ENCODE measurements at places on chromosomes 1 and 21.
A peak's percentile ranks its signal among the peaks of the same experiment; 100 is the strongest.

DNA sequence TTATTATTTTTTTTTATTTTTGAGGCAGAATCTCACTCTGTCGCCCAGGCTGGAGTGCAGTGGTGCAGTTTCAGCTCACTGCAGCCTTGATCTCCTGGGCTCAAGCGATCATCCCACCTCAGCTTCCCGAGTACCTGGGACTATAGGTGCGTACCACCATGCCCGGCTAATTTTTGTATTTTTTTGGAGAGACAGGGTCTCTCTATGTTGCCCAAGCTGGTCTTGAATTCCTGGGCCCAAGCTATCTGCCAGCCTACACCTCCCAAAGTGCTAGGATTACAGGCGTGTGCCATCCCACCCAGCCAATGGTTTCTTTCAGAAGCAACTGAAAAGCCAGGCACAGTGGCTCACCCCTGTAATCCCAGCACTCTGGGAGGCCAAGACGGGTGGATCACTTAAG, 2.3 kb downstream of the KRTCAP2 start:
- peaks cover 10% of the 10 kb centered on the region for H3K27me3 ChIP-seq
- peaks cover 14% of the 10 kb centered on the region for H3K4me1 ChIP-seq
- H3K4me3 ChIP-seq, result no peak overlapping the region
- H3K36me3 ChIP-seq, result no peaks in the 10 kb centered on the region
- no peak overlapping the region for H3K27ac ChIP-seq

DNA sequence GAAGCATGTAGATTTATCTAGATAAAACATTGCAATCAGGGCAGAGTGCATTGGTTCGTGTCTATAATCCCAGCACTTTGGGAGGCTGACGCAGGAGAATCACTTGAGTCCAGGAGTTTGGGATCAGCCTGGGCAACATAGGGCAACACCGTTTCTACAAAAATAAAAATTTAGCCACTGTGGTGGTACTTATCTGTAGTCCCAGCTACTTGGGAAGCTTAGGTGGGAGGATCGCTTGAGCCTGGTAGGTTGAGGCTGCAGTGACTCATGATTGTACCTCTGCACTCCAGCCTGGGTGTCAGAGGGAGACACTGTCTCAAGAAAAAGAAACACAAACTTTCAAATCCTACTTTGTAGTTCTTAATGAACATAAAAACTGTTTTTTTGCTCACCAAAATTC, 64.2 kb upstream of the RCC1 start:
- no peak overlapping the region for H3K27ac ChIP-seq
- H3K4me1 ChIP-seq, result peaks cover 29% of the 10 kb centered on the region
- no peak for DNase-seq
- H3K36me3 ChIP-seq, result no peaks in the 10 kb centered on the region
- no peak overlapping the region for H3K4me3 ChIP-seq

GRCh38 chr1:112836642-112837041, 119.4 kb downstream of the SLC16A1 start:
- no peak overlapping the region for H3K4me3 ChIP-seq
- no peaks in the 10 kb centered on the region for H3K4me1 ChIP-seq
- H3K36me3 ChIP-seq, result no peaks in the 10 kb centered on the region
- no peaks in the 10 kb centered on the region for H3K27me3 ChIP-seq

DNA sequence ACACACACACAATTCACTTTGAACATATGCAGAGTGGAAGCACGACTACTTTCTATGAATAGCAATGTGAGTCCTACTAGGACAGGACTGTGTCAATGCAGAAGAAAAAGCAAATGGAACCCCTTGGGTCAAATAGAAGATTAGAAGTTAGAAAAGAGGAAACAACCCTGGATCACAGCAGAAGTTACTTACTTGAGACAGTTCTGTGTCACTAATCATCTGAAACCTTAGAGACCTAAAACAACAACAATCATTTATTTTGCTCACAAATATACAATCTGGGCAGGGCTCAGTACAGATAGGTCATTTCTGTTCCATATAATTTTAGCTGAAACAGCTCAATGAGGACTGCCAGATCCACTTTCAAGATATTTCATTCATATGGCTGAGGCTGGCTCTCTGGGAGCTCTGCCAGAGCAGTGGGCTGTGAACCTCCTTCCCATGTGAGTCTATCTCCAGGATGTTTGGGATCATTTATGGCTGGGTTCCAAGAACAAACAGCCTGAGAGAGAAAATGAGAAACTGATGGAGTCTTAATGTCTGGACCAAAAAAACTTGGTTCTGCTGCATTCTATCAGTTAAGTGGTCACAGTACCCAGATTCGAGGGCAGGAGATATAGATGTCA, 42.5 kb upstream of the IL10 start:
- H3K4me1 ChIP-seq, result no peaks in the 10 kb centered on the region
- no peak overlapping the region for H3K4me3 ChIP-seq
- no peaks in the 10 kb centered on the region for H3K36me3 ChIP-seq
- H3K27me3 ChIP-seq, result no peaks in the 10 kb centered on the region
- H3K27ac ChIP-seq, result no peak overlapping the region

- no peak overlapping the region for H3K4me3 ChIP-seq
- H3K36me3 ChIP-seq, result no peaks in the 10 kb centered on the region
Measured at GRCh38 chr1:241113557-241113956, 243.4 kb downstream of the RGS7 start.

GRCh38 chr21:45570071-45570470, 27.8 kb upstream of the SLC19A1 start:
- no peak overlapping the region for H3K27ac ChIP-seq
- no peak overlapping the region for H3K4me3 ChIP-seq
- H3K4me1 ChIP-seq, result no peaks in the 10 kb centered on the region
- H3K27me3 ChIP-seq, result peaks cover 2% of the 10 kb centered on the region
- DNase-seq, result no peak

- no peaks in the 10 kb centered on the region for H3K36me3 ChIP-seq
- H3K27me3 ChIP-seq, result no peaks in the 10 kb centered on the region
- H3K27ac ChIP-seq, result no peak overlapping the region
- H3K4me1 ChIP-seq, result no peaks in the 10 kb centered on the region
- DNase-seq, result no peak
- no peak overlapping the region for H3K4me3 ChIP-seq
Measured at GRCh38 chr1:212754193-212754592, 37.4 kb downstream of the NSL1 start.

GRCh38 chr1:214462882-214463281, 88.5 kb downstream of the PTPN14 start:
- peaks cover 47% of the 10 kb centered on the region for H3K4me1 ChIP-seq
- peak overlapping the region; percentile 67 for H3K27ac ChIP-seq
- no peak overlapping the region for H3K4me3 ChIP-seq
- no peak for DNase-seq

- H3K27ac ChIP-seq, result no peak overlapping the region
- no peaks in the 10 kb centered on the region for H3K36me3 ChIP-seq
- H3K4me1 ChIP-seq, result no peaks in the 10 kb centered on the region
- H3K27me3 ChIP-seq, result peaks cover 3% of the 10 kb centered on the region
- no peak overlapping the region for H3K4me3 ChIP-seq
Measured at GRCh38 chr21:39713905-39714304, 31.1 kb upstream of the IGSF5 start.

DNA sequence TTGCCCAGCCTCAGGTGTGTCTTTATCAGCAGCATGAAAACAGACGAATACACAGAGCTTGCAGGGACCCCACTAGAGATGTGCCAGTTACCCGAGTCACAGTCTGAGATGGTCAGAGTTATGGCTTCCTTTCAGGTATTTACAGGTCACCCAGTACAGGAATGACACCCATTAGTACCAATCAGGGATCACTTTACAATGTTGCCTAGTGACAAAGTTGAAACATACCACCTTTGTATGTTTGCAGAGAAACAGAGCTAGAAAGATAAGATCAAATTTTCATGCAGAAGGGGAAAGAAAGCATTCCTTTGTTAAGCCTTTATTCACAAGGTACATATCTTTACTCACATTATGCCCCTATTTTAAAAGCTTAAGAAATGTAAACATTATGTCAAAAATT, 137.6 kb downstream of the RGS7 start:
- H3K27ac ChIP-seq, result no peak overlapping the region
- no peak overlapping the region for H3K4me3 ChIP-seq
- DNase-seq, result no peak
- H3K36me3 ChIP-seq, result no peaks in the 10 kb centered on the region
- no peaks in the 10 kb centered on the region for H3K4me1 ChIP-seq

- peak overlapping the region; percentile 65 for H3K4me3 ChIP-seq
- no peaks in the 10 kb centered on the region for H3K36me3 ChIP-seq
- peak overlapping the region; percentile 75 for H3K27ac ChIP-seq
- H3K27me3 ChIP-seq, result no peaks in the 10 kb centered on the region
Measured at GRCh38 chr1:1435911-1436629, 580 bp downstream of the VWA1 start.

DNA sequence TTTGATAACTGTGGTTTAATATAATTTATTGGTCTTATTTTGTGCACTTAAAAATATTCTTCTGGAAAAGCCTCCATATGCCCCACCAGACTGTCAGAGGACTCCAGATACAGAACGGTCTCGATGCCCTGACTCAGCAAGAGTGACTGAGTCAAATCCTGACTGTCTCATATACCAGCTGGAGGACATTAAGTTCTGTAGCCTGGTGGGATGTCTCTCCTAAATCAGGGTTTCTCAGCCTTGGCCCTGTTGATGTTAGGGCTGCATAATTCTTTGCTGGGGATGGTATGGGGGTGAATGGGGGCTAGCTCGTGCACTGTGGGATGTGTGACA, 67.7 kb upstream of the TLR5 start:
- no peaks in the 10 kb centered on the region for H3K27me3 ChIP-seq
- no peaks in the 10 kb centered on the region for H3K4me1 ChIP-seq
- H3K27ac ChIP-seq, result no peak overlapping the region
- H3K36me3 ChIP-seq, result no peaks in the 10 kb centered on the region

- H3K4me1 ChIP-seq, result peaks cover 7% of the 10 kb centered on the region
- peaks cover 36% of the 10 kb centered on the region for H3K36me3 ChIP-seq
- DNase-seq, result no peak
- H3K4me3 ChIP-seq, result no peak overlapping the region
Measured at GRCh38 chr1:215594640-215595039, 27.5 kb downstream of the KCTD3 start.

DNA sequence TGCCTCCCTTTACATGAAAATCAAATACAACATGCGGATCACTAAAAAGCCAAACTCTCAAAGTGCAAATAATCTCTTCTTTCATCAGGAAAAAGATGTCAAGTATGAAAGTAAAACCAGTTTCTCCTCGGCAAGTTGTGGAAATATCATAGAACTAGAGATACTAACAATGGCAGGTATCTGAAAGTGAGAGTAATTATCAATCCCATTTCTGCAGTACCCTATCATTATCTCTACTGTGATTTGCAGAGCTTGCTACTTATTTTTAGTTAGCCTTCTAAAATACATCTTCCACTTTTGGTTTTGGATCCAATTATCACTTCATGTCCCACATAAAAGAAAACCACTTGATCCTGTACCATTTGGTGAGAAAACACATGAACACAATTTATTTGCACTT, 3.0 kb downstream of the TP53BP2 start:
- no peaks in the 10 kb centered on the region for H3K27me3 ChIP-seq
- H3K36me3 ChIP-seq, result no peaks in the 10 kb centered on the region
- H3K4me3 ChIP-seq, result no peak overlapping the region

- H3K4me1 ChIP-seq, result no peaks in the 10 kb centered on the region
- no peak overlapping the region for H3K27ac ChIP-seq
- H3K36me3 ChIP-seq, result no peaks in the 10 kb centered on the region
- peak overlapping the region; percentile 45 for H3K4me3 ChIP-seq
- no peak for DNase-seq
Measured at GRCh38 chr21:38506661-38507281, 8.5 kb upstream of the ERG start.

DNA sequence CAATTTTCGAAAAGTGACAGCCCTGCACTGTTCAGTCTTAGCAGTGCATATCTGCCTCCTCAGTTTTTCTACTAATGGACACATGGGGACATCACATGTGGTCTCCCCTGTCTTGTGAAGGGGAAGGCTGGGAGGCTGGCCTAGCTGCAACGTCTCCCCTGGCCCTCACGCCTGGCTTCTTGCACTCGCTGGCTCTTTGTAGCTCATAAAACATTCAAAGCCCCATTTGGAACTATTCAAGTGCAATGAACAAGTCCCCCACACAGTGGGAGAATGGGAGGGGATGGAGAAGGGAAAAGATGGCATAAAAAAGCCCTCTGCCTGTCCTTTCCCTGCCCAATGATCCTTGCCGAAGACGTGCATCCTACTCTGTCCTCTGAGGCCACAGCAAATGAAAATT, 73.6 kb downstream of the PGBD5 start:
- H3K27ac ChIP-seq, result no peak overlapping the region
- H3K4me1 ChIP-seq, result peaks cover 32% of the 10 kb centered on the region
- no peak for DNase-seq
- no peaks in the 10 kb centered on the region for H3K36me3 ChIP-seq

Measured in psoas muscle (tissue), 8 donors.